ENCODE measurements at places on chromosomes 12 and 14.

DNA sequence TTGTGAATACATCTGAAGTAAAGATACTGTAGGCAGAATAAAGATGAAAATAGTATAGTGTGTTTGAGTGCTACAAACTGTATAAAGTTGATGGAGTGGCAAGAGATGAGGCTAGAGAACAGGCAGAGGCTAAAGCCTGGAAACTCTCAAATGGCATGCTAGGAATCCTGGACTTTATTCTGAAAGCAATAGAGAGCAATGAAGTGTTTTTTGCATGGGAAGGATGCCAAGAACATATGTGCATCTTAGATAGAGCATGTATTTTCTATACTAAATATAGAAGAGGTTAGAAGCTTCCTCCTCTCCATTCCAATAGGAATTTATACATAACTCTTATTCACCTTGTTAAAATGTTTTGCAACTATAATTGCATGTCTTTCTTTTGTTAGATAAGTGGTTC lies 86.3 kb upstream of the TMTC2 start:
- DNase-seq = no peak

GRCh38 chr14:103127356-103127755 lies 4.1 kb downstream of the TNFAIP2 start:
- no peak for DNase-seq

- DNase-seq = no peak
Observed at GRCh38 chr12:50720085-50720484, 43.8 kb upstream of the ATF1 start.

- peak; percentile 40 for DNase-seq
Observed at GRCh38 chr14:21543521-21543960, 17.4 kb upstream of the SALL2 start.

DNA sequence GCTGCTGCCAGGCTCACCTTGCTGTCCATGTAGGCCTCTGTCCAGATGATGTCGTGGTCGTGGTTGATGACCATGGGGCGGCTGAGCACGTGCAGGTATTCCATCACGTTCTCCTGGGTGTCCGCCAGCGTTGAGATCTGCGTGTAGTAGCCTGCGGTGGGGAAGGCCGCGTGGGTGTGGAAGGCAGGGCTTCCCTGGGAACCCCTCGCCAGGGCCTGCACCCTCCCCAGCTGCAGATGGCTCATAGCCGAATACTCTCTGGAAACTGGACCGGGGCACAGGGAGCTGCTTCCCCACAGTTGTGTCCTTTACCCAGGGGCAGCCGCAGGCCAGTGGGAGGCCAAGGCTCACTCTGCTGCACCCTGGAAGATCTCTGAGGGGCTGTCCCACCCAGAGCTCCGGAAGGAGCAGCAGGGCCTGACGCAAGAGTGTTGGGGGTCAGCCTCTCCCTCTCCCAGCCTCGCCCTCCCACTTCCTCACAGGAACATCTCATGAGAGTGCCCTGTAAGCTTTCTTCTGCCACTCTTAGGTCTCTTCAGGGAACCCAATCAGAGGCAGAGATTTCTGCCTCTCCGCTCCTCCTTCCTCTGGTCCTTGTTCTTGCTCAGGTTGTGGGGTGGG lies 35.5 kb downstream of the CACNA2D4 start:
- DNase-seq = no peak

GRCh38 chr14:96698960-96699539 lies 98.1 kb upstream of the VRK1 start:
- no peak for DNase-seq

DNA sequence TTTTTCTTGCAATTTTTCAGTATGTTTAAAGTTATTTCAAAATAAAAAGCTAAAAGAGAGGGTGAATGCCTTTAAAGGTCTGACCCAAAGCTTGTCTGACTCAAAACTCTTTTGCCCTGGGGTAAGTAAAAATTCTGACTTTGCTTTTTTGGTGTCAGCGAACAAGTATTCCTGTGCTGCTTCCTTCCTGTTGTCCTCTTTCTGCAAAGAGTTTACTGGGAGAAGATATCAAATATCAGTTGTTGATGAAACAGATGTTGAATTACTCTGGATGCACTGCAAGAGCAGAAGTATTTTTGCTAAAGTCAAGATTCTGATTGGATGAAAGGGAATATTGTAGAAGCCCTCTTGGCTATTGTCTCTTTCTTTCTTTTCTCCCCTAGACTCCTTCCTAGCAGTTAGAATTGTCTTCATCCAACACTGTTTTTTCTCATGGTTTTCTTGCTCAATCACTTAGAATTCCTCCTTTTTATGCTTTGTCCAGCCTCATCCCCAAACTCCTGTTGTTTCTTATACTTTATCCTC lies 62.0 kb downstream of the DACT1 start:
- DNase-seq = no peak

GRCh38 chr14:93004699-93005082 lies 81.7 kb downstream of the CHGA start:
- no peak for DNase-seq

- DNase-seq = no peak
Observed at GRCh38 chr12:121166356-121166755, 33.7 kb downstream of the P2RX7 start.
